SW480 (cell line): ENCODE measurements at places on chromosomes 6 and 20.

- DNase-seq: no peak
Measured at GRCh38 chr6:125216015-125216414, 62.4 kb downstream of the TPD52L1 start.

DNA sequence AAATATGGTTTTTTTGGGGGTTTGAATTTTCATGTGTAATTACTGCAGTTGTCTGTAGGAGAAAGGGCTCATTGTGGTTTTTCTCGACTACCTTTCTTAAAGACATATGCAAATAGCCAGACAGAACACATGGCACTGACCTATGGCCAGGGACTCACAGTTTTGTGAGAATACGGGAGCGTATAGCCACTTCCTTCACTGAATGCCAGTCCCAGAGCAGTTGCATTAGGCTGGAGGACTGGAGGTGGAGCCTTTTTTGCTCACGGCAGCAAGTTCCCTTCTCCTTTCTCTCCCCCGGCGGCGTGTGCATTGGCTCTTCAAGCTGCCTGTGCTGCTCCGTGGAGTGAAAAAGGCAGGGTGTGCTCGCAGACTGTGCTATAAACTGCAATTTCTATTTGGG, 114.9 kb downstream of the AKAP7 start:
- no peak for DNase-seq

- no peak for DNase-seq
Measured at GRCh38 chr6:123780021-123780420, 23.6 kb upstream of the NKAIN2 start.

GRCh38 chr6:13870214-13870830, 54.4 kb upstream of the RNF182 start:
- DNase-seq: no peak

- DNase-seq: peak; percentile 22
Measured at GRCh38 chr20:25539742-25540672, 45.3 kb downstream of the NINL start.

DNA sequence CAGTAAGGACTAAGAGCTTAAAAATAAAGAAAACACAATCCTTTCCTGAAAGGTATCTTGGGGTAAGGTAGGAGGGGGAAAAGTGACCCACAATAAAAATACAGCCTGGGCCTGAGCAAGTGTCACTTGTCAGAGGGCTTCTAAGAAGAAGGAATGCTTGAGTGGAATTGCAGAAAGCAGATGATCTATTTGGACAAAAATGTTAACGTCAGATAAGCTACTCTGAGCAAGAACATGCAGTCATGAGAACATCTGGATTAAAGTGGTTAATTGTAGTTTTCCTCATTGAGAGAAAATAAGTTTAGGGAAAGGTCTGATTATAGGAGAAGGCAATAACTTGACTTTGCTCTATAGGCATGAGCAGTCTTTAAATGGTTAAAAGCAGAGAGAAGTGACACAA, 581.9 kb downstream of the HTR1B start:
- DNase-seq: no peak

DNA sequence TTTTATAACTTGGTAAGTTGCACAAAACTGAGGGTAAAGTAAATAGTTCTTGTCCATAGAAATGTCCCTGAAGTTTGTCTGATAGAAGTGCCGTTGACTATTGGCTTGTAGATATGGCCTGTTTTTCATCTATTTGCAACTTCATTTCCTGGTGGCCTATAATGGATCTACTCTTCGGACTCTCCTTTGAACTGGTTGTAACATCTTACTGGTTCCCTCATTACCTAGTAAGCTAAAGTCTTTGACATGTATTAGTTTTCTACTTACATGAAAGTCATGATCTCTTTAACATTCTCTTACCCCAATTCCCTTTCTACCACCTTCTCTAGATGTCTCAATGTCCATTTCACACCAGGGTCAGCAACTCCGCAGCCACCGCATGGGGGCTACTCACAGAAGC, 146.3 kb downstream of the GRM4 start:
- DNase-seq: no peak

DNA sequence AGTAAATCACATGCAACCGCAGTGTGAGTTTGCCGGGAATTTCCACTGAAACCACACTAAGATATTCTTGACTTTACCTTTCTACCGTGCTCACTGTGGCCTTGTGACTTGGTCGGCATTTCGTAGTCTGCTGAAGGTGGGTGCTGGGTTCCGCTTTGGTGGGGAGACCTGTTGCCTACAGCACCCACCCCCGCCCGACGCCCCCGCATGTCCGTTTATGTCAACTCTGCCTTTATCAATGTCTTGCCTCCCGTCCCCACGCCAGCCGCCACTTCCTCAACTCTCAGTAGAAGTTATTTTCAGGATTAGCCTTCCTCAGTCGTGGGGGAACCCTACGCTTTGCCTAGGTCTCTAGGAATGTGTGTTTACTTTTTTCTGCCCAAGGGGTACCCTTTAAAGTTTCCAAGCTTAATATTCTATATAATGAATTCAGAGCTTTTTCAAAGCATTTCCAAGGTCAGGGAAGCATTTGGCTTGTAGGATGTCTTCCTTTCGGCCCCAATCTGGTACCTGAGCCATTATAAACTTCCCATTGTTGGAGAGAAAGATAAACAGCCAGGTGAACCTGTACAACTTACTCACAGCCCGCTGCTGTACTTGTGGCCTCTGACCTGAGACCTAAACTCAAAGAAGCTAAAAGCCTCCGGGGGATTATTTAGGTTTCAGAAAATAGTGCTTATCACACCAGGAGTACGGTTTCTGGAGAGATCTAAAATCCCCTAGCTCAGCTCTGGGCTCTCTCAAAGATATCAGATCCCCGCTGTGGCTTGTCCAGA, 54.2 kb downstream of the TBC1D7 start:
- DNase-seq: no peak

DNA sequence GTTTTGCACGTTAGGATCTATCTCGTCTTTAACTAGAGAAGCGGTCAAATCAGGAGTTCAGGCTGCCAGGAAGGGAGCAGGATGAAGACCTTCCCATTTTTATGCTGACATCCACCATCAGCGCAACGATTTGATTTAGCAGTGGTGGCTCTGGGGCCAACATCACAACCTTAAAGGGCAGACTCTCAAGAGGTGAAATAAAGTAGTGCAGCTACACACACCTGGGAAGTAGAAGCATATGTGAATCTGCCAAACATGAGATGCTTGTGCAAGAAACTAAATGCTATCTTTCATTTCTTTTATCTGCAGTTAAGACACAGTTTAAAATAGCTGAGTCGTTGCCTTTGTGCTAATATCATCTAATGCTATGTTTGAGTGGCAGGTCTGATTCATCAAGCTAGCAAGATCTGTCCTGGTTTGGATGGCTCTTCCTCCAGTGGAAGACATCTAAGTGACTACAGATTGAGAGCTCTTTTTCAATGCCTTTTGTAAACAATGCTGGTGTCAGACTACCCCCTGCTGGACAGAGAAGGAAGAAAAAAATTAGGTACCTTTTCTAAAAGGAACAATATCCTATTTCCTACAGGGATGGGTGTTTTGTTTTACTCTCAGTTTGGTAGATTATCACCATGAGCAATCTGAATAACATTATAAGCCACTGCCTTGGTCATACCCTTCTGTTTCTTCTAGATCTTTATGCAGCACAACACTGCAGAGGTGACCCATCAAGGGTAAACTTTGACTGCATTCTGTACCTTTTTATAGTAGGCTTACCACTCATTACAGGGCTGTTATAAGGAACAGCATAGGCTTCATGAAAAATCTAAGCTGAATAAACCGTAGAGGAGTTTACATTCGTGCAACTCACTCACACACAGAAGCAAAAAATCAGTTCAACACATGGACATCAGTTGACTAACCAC, 171.6 kb upstream of the FBXL4 start:
- DNase-seq: peak; percentile 68

DNA sequence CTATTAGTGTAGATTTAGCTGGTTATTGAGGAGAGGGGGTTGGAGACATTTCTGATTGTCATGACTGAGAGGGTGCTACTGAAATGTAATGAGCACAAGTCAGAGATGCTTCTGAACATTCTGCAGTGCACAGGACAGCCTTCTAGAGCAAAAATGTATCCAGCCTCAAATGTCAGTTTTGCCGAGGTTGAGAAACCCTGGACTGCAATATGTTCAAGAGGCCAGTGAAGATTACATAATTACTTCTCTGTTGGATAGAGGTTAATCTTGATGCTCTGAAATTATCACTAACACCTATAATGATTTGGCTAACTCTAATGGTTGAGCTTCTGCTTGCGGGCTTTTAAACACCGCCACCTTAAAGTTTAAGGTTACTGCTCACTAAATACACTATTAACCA, 3.4 kb upstream of the DUSP22 start:
- no peak for DNase-seq

GRCh38 chr6:11692451-11693376, 85.9 kb downstream of the ADTRP start:
- DNase-seq: no peak
